Sciatic nerve (tissue), 2 donors: ENCODE measurements at places on chromosomes 16 and 17. TPM values are rescaled to one million over a fixed set of nuclear protein-coding genes. Genes with fewer than 3 reads are reported as not detected.

Gene TBX21
- 1.1 TPM for total RNA-seq

Gene DPEP3
- not detected for total RNA-seq

Gene USP43
- total RNA-seq, result 0.18 TPM

Gene KCNJ18
- total RNA-seq, result not detected

Gene KIF2B
- not detected for total RNA-seq

Gene ALDH3A1
- total RNA-seq, result 0.76 TPM

- no peak for DNase-seq
Measured at GRCh38 chr16:87921236-87921773, 15.0 kb downstream of the CA5A start.

DNA sequence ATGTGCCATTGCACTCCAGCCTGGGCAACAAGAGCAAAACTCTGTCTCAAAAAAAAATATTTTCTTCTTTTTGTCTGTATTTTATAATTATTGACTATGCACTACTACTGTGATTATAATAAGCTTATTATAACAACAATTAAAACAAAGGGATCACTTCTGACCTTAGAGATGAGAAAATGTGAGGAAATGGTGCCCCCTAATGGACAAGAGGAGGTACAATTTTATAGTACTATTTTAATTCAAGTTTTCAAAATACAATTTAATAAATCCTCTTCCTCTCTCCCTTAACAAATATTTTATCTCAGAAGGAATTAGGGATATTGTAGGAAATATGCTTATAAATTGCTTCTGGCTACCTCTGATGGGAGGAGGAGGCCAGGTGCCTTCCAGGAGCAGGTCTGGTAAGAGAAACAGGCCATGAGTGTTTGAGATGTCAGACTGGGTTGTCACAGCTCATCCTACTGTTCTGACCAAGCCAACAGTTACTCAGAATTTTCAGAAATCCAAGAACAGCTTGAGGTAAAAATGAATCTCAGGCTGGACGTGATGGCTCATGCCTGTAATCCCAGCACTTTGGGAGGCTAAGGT lies 14.0 kb downstream of the VPS53 start:
- no peak for DNase-seq

- DNase-seq, result no peak
Measured at GRCh38 chr16:69921127-69921526, 30.0 kb upstream of the CLEC18A start.

GRCh38 chr16:70664325-70665112 lies 18.2 kb downstream of the IL34 start:
- peak; percentile 60 for DNase-seq

DNA sequence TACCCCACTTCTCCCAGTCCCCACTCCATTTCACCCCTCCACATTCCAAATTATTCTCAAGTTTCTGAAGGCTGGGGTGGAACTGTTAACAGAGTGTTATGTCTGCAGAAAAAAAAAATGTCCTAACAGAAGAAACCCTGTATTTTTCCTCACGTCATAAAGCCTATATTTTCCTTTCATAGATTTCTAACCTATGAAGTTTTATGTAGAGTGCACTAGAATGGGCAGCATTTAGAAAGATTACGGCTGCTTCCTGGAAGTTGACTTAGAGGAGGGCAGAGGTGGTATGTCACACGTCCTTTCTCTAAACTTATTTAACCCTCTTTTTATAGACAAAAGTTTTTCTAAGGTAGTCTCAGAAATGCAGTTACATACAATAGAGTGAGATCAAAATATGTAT lies 139.8 kb upstream of the TOM1L1 start:
- DNase-seq, result no peak

DNA sequence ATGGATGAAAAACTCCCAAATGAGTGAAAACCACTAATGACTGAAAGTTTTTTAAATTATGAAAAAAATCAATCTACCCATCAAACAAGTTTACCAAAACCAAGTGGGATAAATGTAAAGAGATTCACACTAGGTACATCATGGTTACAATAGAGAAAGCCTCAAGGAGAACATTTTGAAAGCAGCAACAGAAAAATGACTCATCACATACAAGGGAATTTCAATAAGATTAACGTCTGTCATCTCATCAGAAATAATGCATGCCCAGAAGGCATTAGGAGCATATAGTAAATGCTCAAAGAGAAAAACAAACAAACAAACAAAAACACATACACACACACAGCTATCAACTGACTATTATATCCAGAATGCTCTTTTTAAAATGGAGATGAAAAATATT lies 261.8 kb upstream of the KIF2B start:
- no peak for DNase-seq

GRCh38 chr16:82769845-82770244 lies 143.1 kb downstream of the CDH13 start:
- DNase-seq, result no peak

- no peak for DNase-seq
Measured at GRCh38 chr17:51508048-51508447, 247.7 kb downstream of the UTP18 start.

DNA sequence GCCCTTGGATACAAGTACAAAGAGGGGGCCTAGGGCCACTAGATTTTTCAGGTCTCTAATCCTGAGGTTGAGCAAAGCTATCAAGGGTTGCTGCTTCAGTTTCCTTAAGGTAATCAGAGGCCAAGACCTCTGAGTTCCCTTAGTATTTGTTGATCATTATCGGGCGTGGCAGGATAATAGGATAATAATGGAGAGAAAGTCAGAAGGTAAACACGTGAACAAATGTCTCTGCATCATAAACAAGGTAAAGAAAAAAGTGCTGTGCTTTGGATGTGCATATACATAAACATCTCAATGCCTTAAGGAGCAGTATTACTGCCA lies 41.5 kb upstream of the YPEL2 start:
- DNase-seq, result no peak

DNA sequence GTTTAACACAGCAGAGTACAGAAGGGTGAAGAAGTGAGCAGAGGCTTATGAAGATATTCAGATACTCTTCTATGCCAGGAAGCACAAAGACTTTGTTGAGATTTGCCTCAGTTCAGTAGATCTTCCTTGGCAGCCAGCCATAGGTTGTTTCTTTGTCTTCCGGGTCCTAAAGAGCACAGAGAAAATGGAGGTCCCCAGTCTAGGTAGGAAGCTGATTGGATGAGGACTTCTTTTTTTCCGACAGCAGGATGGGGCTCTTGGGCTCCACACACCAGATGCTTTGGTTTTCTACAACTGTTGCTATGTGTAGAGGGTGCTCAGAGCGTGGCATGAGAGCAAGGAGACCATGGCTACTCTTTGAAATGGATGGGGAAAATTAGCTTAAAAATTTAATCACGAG lies 8.3 kb upstream of the CDC6 start:
- no peak for DNase-seq

- no peak for DNase-seq
Measured at GRCh38 chr16:67399218-67399733, 6.0 kb upstream of the TPPP3 start.

DNA sequence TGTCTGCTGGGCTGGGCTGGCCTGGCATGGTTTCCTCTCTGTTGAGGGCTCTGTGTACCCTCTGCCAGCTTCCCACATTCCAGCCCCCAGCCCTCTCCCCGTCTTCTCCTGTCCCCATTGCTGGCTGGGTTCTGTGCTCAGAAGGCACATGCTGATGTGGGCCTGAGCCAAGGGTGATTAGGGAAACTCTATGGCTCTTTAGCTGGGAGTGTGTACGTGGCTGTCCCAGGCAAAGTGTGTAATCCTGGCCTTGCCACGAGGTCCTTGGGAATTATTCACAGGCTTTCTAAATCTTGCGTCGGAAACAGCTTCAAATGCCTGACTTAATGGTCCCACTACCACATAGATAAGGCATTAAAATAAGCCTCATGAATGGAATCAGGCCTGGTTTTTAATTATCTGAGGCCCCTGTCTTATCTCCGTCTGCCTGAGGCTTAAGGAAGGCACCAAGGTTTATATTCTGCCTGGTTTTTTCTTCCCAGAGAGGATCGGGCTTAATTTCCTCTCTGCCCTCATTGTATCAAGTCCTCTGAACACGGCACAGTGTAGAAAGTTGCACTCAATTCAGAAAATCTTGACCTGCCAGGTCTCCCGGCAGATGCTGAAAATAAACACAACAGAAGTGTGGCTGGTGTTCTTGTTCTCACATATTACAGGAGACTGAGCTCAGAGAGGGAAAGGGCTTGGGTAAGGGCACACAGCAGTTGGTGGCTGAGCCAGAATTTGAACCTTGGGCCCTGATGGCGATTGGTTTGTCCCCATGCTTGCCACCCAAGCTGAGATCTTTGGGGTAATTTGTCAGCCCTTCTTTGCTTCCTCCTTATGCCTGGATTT lies 52.9 kb upstream of the LGALS9 start:
- DNase-seq, result no peak

DNA sequence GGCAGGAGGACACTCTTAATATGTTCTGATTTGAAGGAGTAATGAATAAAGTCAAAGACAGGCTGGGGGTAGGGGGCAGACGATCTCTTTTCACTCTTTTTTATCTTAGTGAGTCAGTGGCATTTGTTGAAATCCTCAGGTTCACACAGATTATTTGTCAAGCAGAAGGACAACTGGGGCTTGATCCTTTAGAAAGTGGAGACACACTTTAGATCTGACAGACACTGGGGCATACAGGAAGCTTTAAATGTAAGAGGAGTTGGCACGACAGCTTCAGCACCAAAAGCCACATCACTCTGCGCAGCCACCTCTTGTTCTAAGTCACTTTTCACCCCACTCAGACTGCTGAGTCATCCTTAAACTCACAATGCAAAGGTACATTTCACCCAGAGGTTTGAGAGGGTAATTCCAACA lies 121.5 kb downstream of the STXBP4 start:
- no peak for DNase-seq

DNA sequence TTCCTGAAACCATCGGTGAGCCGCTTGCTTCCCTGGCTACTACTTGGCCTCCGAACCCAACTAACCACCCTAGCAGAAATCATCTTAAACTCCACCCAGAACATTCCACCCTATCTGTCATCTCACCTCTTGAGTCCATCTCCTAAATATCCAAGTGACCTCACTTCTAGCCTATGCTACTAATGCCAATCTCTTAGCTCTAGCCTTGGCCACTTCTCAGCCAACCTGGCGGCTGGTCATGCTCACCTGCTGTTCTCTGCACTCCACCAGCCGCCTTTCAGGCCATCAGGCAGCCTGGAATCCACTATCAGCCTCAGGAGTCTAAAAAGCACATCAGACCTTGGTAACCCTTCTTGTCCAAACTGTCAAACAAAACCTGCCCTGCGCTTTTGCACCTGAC lies 11.9 kb upstream of the CYTH1 start:
- DNase-seq, result no peak

DNA sequence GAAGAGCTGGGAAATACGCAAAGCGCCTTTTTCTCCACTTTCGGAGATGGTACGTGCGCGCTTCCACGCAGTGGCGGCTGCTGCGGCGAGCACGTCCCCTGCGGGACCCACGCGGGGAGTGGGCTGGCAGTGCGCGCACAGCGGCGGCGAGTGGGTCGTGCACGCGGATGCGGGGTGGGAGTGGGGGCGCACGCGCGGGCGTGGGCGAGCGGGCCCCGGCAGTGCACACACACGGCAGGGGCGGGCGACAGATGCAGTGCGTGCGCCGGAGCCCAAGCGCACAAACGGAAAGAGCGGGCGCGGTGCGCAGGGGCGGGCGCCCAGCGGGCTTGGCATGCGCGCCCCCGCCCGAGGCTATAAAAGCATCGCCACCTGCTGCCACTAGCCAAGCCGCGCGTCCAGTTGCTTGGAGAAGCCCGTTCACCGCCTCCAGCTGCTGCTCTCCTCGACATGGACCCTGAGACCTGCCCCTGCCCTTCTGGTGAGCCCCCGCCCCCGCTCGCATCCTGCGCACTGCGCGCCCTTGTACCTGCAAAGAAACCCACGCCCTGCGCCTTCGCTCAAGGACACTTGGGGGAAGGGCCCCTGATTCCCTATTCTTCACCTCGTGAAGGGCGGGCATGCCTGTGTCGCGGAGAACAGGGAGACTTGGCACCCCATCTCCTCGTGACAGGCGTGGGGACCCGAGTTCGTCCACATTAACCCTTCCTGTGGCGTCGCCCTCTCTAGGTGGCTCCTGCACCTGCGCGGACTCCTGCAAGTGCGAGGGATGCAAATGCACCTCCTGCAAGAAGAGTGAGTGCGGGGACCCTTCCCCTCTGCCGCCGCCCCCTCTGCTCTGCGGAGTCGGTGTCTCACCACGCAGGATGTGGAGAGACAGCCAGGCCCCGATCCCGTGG lies at the start of gene MT3:
Gene MT3 (plus strand): TSS at position 388 of the 899 bp plus-strand sequence. CDS start 63 bp downstream, at position 451.
- DNase-seq, result peak; percentile 61

- no peak for DNase-seq
Measured at GRCh38 chr16:49061137-49061714, 220.4 kb downstream of the CBLN1 start.

DNA sequence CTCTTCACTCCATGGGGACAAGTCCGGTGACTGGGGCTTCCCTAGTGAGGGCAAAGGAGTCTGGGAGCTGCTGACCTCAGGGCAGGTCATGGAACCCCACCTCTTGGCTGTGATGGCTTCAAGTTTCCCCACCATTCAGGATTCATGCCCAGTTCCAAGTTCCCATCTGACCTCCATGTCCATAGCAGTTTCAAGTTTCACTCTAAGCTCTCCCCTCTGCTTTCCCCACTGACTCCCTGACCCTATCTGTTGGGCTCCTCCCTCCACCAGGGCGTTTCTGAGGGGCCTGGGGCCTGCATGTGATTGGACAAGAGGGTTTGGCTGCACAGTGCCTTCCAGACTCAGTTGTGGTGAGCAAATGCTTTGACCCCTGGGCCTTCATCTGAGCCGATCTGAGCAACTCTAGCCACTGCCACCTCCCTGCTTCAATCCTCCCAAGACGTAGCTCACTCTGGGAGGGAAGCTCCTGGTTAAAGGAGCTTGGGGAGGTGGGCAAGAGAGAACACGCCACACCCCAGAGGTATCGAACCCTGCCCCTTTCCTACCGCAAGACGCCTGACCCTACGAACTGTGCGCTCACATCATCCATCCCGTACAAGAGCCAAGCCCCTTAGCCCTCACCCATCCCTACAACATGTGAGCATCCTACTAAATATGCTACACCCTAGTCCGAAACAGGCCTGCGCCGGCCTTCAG lies 8.3 kb downstream of the ZNF629 start:
- DNase-seq, result no peak

GRCh38 chr16:84503751-84504395 lies 586 bp downstream of the MEAK7 start:
- peak; percentile 66 for DNase-seq
